ENCODE measurements at places on chromosomes 6 and 20. TPM values are rescaled to one million over a fixed set of nuclear protein-coding genes. Genes with fewer than 3 reads are reported as not detected.

The NELFE gene
- 78.7 TPM for total RNA-seq

The GPX5 gene
- total RNA-seq: not detected

The LAMA4 gene
- 518 TPM for total RNA-seq

The SOX18 gene
- total RNA-seq: 0.07 TPM

The MYCT1 gene
- total RNA-seq: 6.0 TPM

The NKAPL gene
- total RNA-seq: 1.7 TPM

The WFDC10A gene
- not detected for total RNA-seq

The ADA gene
- total RNA-seq: 12.0 TPM

The SLC35F1 gene
- total RNA-seq: 0.07 TPM

The TRERF1 gene
- 6.2 TPM for total RNA-seq

The TMEM74B gene
- total RNA-seq: 0.13 TPM

The ZNF334 gene
- 0.83 TPM for total RNA-seq

The BEND6 gene
- 12.4 TPM for total RNA-seq

The CSNK2A1 gene
- 156 TPM for total RNA-seq

The COL12A1 gene
- total RNA-seq: 724 TPM

The GABRR1 gene
- not detected for total RNA-seq

The E2F1 gene
- 4.3 TPM for total RNA-seq

The SLC12A5 gene
- 0.07 TPM for total RNA-seq
